ENCODE measurements at places on chromosomes 2 and 18.

DNA sequence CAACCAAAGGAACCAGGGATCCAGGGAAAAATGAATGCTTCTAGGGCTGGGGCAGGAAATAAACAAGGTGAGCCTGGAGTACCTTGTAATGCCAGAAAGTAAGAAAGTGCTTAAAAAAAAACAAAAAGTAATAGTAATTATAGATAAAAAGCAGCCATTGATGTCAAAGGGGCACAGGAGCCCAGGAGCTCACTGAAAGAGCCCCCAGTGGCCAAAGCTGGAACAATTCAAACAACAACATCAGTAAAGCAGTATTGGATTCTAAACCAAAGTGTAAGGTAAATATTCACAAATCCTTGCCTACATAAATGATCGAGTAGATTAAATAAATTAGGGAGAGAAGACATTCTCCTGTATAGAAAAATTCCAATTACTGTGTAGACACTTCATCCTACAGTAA lies 114.3 kb upstream of the ARL4C start:
- DNase-seq, result no peak

DNA sequence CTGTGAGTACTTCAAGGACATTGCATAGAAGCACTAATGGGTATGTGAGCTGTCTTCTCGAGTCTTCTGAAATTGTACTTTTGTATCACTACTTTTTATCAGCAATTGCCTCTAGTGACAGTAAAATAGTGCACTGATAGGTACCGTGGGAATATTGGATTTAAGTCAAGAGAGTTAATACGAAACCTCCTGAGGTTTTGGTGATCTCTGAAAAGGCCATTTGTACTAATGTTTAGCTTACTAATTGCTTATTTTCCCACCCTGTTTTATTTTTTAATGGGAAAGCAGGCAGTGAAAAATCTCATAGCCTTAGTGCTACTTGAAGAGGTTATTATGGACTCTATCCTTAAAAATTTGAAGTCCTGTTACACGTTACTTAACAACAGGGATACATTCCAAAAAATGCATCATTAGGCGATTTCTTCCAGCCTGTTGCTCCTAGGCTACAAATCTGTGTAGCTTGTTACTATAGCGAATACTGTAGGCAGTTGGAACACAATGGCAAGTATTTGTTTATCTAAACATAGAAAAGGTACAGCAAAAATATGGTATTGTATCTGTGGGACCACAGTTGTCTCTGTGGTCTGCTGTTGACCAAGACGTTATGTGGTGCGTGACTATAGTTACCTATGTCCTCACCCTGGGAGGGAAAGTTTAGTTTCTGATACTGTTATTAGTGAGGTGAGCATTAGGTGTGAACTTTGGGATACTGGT lies 65.9 kb downstream of the CAB39 start:
- no peak for DNase-seq

DNA sequence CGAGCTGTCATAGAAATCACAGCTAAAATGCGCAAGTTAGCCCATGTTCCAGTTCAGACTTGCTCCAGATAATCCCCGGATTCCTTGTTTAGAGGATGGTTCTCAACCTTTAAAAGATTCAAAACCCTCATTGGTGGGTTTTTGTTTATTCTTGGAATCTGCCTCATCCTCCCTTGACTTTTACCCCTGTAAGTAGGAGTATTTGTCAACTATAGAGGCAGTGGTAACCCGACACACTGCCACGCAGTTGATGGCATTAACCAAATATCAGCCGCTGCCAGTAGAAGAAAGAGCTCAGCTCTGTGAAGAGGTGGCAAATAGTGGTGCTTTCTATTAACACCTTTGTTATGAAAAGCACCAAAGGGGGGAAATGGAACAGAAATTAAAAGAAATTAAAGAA lies 40.4 kb upstream of the SELENOI start:
- DNase-seq, result no peak

GRCh38 chr2:177306550-177306949 lies 42.0 kb upstream of the NFE2L2 start:
- no peak for DNase-seq

GRCh38 chr2:32976409-32977063 lies 29.8 kb downstream of the LTBP1 start:
- DNase-seq, result no peak

- peak; percentile 5 for DNase-seq
Measured at GRCh38 chr2:119366161-119366648, 429 bp downstream of the C2orf76 start.

- DNase-seq, result no peak
Measured at GRCh38 chr2:118569876-118570535, 277.4 kb downstream of the EN1 start.

GRCh38 chr2:12686708-12687283 lies 29.9 kb upstream of the TRIB2 start:
- DNase-seq, result no peak

DNA sequence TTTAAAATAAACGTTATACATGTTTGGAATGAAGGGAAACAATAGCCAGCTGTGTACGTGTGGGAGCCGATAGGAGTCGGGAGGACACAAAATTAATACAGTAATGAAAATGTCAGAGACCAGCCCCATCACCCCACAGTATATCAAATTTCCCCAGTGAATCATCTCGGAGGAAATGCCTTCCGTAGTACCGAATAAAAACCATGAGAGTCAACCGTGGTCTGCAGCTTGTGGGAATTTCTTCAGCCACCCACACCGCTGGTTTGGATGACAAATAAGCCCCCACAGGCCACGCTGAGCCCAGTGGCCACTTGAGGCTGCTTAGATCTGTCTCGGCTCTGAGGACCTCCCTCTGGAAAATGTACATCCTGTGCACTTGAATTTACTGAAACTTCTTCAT lies 133.7 kb downstream of the COL6A3 start:
- no peak for DNase-seq

DNA sequence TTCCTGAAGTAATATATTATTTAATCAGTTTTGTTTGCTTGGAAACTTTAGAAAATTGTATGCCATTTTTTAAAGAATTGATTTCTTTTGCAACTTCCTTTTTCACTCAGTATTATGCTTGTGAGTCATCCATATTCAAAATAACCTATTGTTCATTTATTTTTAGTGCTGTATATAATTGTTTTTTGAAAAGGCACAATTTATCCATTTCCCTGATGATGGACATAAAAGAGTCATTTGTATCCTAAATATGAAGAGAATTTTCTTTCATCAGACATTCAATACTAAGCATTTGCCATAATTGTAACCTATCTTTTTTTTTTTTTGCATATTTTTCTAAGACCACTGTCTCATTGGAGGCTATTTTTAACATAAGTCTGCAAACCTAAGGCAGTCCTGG lies 134.1 kb upstream of the SERPINE2 start:
- DNase-seq, result no peak

DNA sequence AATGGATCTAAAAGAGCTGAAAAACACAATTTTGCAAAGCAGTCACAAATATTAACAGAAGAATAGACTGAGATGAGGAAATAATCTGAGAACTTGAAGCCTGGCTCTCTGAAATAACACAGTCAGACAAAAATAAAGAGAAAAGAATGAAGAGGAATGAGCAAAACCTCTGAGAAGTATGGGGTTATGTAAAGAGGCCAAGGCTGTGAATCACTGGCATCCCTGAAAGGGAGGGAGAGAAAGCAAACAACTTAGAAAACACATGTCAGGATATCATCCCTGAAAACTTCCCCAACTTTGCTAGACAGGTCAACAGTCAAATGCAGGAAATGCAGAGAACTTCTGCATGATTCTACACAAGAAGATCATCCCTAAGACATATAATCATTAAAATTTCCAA lies 73.5 kb upstream of the LHCGR start:
- no peak for DNase-seq

- DNase-seq, result no peak
Measured at GRCh38 chr2:101173707-101174295, 22.6 kb upstream of the TBC1D8 start.

DNA sequence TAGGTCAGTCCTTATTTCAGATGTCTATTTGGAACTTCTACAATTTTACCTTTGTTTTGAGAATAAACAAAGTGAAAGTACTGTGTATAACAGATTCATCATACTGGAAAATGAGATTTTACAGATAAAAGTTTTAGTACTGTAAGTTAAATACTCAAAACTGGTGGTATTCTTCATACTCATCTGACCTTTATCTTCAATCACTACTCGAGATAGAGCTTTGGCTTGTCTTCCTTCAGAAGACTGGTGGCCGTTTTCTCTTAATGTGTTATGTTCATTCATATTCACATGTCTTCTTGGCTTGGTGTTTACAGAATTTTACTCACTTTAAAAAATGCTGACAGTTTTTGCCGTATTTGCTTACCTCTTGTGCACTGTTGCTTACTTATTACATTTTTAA lies 2.1 kb downstream of the SPOPL start:
- DNase-seq, result no peak

GRCh38 chr2:40103163-40103562 lies 324.1 kb upstream of the THUMPD2 start:
- DNase-seq, result no peak

GRCh38 chr2:12716032-12716281 lies 779 bp upstream of the TRIB2 start:
- peak; percentile 79 for DNase-seq

DNA sequence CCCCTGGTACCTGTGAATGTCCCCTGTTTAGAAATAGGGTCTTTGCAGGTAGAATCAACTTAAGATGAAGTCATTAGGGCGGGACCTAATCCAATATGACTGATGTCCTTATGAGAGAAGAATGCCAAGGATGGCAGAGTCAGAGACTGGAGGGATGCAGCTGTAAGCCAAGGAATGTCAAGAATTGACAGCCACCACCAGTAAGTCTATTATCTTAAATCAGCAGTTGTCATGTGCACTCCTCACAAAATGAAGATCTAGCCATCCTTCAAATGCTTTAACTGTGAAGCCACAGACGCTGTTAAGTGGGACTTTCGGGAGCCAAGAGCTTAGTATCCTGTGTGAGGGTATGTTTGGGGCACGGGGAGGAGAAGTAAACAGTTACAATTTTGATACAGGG lies 83.2 kb downstream of the ITGA4 start:
- no peak for DNase-seq

DNA sequence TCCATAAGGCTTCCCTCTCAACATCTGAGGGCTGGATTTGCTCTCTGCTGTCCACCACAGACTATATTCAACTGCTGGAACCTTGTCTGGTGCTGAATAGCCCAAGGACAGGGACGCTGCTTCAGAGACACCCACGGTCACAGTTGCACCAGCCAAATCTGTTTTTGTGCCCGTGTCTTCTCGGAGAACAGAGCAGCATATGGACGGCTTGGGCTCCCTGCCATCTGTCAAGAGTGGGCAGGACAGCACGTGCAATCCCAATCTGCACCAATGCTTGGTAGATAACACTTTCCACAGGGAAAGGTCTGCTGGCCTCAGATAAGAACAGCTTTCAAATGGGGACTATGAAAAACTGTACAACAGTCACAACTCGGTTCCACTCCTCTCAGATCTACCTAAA lies 466.1 kb downstream of the TGIF1 start:
- DNase-seq, result no peak

- no peak for DNase-seq
Measured at GRCh38 chr2:24493713-24494112, 2.7 kb downstream of the NCOA1 start.

GRCh38 chr2:172096626-172097547 lies 5.8 kb downstream of the DLX2 start:
- no peak for DNase-seq

GRCh38 chr18:22946217-22946616 lies 13.1 kb downstream of the RBBP8 start:
- DNase-seq, result no peak

Measured in T-helper 1 cell (primary cell).